ENCODE measurements at places on chromosomes 1 and 21.

DNA sequence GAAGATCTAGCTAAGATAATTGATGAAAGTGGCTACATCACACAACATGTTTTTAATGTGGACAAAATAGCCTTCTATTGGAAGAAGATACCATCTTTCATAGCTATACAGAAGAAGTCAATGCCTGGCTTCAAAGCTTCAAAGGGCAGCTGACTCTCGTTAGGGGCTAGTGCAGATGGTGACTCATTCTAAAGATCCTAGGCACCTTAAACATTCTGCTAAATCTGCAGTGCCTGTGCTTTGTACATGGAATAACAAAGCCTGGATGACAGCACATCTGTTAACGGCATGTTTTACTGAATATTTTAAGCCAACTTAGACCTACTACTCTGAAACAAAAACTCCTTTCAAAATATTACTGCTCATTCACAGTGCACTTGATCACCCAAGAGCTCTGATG is 65.6 kb upstream of the USP24 start:
- no peak for DNase-seq

DNA sequence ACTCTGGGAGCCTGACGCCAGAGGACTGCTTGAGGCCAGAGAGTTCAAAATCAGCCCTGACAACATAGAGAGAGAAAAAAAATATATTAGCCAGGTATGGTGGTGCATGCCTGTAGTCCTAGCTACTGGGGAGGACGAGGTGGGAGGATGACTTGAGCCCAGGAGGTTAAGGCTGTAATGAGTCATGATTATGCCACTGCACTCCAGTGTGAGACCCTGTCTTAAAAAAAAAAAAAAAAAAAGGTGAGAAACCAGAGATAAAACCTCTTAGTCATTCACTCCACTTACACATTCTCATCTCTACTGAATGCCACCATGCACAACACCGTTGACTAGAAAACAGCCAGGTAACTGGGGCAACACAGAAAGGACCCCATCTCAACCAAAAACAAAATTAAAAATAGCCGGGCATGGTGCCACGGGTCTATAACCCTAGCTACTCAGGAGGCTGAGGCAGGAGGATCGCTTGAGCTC is 178.1 kb downstream of the SLC45A1 start:
- DNase-seq, result no peak

DNA sequence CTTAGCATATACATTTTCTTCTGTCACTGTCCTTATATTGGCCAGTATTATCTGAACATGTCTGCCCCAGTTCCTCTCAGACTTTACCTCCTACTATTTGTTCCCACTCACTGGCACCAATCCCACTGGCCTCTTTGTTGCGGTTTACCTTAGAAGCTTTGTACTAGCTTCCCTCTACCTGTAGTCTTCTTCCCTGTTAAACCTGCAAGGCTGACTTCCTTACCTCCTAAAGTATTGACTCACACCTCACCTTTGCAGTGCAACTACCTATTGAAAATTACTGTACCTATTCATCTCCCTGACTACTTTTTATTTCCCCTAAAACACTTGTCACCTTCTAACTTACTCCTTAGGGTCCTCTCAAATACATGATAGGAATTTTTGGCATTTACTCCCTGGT is 111.1 kb downstream of the CLEC20A start:
- DNase-seq, result no peak

DNA sequence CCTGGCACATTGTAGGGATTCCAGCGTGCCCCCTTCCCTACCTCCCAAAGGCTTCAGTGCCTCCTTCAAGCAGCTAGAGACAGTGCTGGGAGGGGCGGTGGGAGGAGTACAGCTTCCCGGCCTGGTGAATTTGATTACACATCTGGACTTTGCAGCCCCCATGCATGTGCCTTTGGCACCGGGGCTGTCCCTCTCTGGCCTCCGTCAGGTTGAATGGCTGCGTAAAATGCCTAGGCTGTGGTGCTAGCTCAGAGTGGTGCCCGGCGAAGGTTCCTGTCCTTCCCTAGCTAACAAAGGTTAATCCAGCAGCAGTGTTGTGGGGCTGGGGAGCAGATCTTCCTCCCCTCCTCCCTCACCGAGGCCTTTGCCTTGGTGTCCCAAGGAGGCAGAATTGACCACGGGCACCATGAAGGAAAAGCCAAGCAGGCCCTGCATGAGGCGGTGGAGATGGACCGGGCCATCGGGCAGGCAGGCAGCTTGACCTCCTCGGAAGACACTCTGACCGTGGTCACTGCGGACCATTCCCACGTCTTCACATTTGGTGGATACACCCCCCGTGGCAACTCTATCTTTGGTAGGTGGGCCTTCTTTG is 66.2 kb downstream of the ALPL start:
- DNase-seq, result no peak

DNA sequence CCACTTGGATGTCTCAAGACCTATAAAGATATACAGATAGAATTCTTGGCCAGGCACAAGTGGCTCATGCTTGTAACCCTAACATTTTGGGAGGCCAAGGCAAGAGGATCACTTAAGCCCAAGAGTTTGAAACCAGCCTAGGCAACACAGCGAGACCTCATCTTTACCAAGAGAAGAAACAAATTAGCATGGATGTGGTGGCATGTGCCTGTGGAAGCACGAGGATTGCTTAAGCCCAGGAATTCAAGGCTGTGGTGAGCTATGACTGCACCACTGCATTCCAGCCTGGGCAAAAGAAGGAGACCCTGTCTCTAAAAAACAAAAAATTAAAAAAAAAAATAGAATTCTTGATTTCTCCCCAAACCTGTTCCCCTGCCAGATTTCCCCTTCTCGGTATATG is 8.3 kb downstream of the ASAP3 start:
- no peak for DNase-seq

- DNase-seq, result no peak
These were observed 18.4 kb upstream of the CDCA8 start for GRCh38 chr1:37673920-37674319.

GRCh38 chr1:152148051-152148450 is 11.0 kb downstream of the RPTN start:
- no peak for DNase-seq

DNA sequence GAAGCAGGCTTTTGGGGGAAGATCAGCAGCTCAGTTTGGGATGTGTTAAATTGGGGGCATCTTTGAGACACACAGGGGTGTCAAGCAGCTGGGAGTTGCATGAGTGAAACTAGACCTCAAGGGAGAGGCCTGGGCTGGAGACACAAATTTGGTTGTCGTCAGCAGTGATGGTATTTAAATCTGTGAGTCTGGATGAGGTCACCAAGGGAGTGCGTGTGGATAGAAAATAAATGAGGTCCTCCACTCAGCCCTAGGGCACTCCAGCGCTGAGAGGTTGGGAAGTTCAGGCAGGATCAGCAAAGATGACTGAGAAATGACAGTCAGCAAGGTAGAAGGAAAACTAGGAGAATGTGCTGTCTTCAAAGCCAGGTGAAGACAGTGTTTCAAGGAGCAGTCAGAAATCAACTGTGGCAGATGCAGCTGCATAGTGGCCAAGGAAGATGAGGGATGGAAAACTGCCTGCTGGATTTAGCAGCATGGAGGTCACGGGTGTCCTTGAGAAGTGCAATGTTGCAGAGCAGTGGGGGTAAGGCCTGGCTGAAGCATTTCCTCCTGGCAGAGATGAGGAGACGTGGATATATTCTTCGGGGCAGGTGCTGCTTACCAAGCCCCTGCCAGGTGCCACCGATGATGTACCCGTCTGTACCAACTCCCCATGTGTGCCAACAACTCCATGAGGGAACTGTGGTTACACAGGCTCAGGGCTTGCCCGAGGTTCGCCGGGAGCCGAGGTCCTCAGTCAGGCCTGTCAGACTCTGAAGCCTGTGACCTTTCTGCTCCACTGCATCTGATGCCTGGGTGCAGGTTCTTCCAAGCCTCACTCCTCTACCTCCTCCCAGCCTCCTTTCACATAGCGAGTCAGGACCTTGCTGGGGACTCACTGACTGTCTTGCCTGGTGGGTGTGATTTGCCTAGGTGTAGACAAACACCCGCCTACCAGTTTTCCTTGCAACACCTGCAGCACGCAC is 11.3 kb downstream of the MAP7D1 start:
- no peak for DNase-seq

GRCh38 chr1:218209351-218209861 is 75.7 kb upstream of the RRP15 start:
- DNase-seq, result no peak

DNA sequence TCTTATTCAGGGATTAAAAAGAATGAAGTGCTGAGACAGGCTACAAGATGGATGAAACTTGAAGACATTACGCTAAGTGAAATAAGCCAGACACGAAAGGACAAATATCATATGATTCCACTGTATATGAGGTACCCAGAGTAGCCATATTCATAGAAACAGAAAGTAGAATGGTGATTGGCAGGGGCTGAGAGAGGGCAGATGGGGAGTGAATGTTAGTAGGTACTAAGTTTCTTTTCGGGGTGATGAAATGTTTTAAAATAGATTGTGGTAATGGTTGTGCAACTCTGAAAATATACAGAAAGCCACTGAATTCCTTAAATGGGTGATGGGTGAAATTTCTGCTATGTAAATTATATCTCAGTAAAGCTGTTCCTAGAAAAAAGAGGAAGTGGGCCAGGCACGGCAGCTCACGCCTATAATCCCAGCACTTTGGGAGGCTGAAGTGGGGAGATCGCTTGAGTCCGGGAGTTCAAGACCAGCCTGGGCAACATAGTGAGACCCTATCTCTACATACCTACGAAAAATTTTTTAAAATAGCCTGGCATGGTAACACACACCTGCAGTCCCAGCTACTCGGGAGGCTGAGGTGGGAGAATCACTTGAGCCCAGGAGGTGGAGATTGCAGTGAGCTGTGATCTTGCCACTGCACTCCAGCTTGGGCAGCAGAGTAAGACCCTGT is 15.9 kb downstream of the SLC27A3 start:
- no peak for DNase-seq

DNA sequence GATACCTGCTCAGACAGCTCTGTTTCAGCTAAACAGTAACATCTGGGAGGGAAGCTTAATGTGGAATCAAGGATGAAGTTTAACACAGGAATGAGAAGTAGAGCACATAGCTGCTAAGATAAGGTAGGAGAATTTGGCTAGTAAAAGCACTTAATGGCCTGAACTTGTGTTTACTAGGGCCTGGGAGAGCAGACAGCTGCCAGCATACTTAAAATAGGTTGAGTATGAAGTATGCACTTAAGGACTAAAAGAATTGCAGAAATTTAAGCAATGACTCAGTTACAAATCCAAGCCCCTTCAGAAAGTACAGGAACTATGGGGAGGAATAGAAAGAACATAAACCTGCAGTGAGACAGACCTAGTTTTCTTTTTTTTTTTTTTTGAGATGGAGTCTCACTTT is 53.0 kb downstream of the BACH1 start:
- no peak for DNase-seq

- DNase-seq, result no peak
These were observed 61.6 kb downstream of the NME7 start for GRCh38 chr1:169305948-169306347.

- DNase-seq, result no peak
These were observed 18.7 kb downstream of the ECE1 start for GRCh38 chr1:21271550-21271949.

DNA sequence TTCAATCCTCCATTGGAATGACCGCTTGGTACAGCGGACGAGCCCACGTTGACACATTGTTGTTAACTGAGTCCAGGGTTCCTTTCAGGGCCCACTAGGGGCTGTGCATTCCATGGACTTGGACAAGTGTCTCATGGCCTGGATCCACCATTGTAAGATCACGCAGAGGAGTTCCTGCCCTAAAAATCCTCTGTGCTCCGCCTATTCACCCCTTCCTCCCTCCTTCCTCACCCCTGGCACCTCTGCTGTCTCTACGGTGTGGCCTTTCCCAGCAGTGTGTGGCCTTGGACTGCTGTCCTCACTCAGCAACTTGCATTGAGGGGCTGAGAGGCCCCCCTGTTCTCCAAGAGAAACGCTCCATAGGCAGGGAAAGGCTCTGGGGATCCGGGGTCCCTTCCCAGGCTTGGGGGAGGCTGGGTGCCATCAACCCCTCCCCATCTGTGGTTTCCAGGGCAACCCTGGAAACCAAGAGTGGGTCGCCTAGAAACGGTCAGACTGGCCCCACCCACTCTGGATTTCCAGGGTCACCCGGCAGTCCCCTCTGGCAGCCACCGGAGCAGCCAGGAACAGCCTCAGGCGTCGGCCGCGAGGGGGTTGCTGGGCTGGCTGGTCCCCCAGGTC is 50.9 kb downstream of the MEGF6 start:
- no peak for DNase-seq

DNA sequence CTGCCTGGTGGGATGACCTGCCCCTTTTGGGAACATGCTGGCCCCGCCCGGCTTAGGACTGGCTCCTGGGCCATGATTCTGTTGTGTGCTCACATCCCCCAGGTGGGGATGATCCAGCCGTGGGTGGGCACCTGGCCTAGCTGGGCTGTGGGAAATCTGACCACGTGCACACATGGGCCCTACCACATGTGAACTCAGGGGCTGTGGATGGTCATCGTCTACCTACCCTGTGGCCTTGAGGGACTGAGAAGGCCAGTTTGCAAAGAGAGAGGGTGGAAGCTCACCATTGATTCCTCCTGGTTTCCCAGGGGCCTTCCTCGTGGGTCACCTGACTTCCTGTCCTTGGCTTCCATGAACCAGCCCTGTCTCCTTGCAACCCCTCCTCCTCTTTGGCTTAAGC is 19.4 kb upstream of the PCP4 start:
- no peak for DNase-seq

DNA sequence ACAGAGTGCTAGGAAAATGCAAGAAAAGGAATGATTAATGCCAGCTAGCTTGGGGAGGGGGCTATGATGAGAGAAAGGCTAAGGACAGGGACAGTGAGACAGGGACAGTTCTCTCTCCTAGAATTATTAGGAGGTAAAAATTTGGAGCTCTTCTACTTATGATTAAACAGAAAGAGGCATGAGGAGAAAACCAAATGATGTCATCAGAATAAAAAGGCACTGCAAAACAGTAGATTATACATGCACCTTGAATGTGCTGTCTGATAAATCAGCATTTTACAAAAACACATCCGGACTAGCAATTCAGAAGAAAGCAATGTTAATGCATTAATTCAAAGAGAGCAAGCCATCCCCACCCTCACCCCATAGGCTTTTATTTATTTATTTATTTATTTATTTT is 277.5 kb downstream of the RGS7 start:
- DNase-seq, result no peak

DNA sequence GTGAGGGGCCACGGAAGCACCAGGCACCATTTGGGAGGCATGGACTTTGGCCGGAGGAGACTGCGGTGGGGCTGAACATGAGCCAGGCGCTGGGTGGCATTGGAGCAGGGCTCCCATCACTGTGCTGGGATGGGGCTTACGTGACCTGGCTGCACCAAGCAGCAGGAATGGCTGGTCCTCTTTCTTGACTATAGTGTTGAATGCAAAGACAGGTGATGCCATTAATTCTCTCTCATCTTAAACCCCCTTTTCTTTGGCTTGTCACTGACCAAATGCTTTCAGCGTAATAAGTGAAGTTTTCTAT is 447.9 kb downstream of the CAMTA1 start:
- no peak for DNase-seq

Measured in cerebellar cortex (tissue), 1 donor.